GM13976 (cell line): ENCODE measurements at places on chromosomes 12 and 14.
A peak's percentile ranks its signal among the peaks of the same experiment; 100 is the strongest.

GRCh38 chr12:83434600-83434999, 747.9 kb downstream of the TMTC2 start:
- DNase-seq, result no peak

GRCh38 chr14:63322897-63323573, 4.3 kb upstream of the GPHB5 start:
- DNase-seq, result no peak

DNA sequence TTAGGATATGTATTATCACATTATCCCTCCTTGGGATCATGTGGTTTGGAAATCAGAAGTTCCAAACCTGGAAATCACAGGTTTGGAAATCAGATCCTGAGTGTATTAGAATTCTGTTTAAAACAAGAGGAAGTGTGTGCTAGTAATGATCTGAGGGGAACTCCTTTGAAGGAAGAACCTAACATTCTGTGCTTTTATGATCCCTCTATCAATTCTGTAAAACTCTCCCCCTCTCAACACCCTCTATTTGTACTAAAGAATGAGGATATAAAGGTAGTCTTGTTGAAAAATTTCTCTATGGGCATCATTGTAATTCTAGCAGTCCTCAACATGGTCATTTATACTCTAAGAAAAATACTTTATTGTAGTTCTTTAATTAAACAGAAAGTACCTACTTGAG, 97.4 kb downstream of the SRGAP1 start:
- no peak for DNase-seq

- no peak for DNase-seq
Observed at GRCh38 chr14:24483604-24484252, 24.3 kb downstream of the CMA1 start.

DNA sequence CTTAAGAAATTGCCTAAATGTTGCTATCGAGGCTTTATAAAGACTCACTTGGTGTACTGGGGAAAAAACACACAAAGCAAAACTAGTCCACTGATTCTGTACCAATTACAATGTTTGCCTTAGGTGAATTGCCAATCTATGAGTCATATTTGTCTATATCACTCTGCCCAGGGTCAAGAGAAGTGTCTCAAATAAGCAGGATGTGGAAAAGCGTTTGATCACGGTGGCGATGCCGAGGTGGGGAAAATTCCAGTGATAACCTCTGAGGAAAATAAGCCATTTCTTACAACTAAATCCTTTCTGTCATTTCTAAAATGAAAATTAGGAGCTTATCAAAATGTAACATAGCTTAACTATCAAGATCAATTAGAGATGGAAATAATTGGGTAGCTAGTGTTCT, 148.6 kb upstream of the DIO3 start:
- no peak for DNase-seq

GRCh38 chr12:65343801-65344200, 65.3 kb downstream of the MSRB3 start:
- no peak for DNase-seq

DNA sequence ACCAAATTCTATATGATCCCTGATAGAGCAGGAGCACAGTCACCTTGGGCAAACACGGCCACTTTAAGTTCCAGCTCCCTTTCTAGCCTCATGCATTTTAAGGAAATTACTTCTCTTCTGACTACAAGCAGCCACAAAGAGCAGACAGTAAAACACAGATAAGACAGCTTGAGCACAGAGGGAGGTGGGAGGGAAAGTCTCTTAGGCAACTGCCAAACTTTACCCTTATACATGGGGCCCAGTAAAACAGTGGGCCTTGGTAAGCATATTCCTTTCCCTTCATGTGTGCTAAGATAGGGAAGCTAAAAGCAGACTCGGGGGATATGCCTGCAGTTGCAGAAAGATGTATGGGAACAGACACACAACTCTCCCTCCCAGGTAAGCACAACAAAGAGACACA, 235.9 kb downstream of the CPNE8 start:
- DNase-seq, result no peak

DNA sequence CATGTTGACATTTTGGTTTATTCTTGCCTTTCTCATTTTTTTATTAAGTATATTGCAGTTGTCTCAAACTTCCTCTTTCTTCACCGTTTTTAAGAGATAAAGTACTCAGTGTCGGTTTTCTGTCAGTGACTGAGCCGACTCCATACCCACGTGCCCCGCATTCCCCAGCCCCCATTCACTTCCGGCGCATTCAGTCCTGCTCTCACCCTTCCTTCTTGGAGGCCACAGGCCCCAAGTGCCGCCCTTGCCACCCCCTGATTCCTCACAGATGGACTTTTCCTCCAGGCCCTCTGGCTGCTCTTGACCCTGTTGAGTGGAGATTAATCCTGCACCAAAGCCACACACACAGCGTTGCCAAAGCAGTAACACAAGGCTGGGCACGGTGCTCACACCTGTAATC, 19.1 kb upstream of the DNAH10 start:
- no peak for DNase-seq

GRCh38 chr14:65972891-65973290, 513.3 kb upstream of the CCDC196 start:
- DNase-seq, result no peak

GRCh38 chr12:130831246-130831645, 7.8 kb downstream of the STX2 start:
- DNase-seq, result no peak

- no peak for DNase-seq
Observed at GRCh38 chr12:131855521-131856142, 27.4 kb downstream of the MMP17 start.

- DNase-seq, result no peak
Observed at GRCh38 chr12:114240288-114240687, 165.7 kb downstream of the TBX5 start.

DNA sequence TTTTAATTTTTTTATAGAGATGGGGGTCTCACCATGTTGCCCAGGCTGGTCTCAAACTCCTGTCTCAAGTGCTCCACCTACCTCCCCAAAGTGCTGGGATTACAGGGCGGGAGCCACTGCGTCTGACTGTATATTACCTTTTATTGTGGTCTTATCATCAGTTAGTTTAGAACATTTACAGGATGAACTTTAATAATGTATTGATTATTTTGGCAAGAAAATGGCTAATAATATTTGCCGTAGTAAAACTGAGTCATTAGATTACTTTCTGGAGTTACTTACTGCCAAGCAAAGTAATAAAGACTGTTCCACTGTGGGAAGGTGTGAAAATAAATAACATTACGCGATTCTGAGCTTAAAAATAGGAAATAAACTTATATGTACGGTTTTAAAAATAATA, 21.9 kb upstream of the KDM2B start:
- DNase-seq, result no peak

- no peak for DNase-seq
Observed at GRCh38 chr12:40733871-40734270, 41.6 kb downstream of the CNTN1 start.

DNA sequence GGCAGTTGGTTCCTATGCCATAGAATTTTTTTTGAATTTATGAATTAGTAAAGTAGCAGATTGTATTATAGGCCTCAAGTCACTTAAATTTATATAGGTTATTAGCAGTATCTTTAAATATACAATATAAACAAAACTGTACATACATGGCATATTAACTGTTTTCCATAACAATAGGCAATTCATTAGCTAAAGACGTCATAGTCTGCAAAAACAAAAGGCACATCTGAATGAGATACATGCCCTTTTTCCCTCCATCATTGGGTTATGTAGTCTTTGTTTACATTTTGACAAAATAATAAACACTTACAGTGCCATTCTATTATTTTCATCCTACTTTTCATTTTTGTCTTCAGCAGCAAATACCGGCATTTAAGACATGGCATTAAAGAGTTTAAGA, 1.1 kb upstream of the VCPKMT start:
- DNase-seq, result no peak

DNA sequence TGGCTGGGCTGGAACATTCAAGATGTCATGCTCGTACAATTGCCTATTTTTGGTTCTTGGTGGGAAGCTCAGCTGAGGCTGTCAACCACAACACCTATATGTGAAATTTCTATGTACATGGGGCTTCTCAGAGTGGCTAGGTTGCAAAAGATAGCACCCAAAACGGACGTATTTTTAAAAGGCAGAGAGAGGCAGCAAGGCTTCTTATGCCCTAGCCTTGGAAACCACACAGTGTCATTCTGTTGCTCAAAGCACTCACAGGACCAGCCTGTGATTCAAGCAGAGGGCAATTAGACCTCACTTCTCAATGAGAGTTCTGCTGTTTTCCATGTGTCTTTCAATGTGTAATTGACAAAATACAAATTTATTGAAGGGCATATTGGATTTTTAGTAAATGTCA, 134.0 kb downstream of the GXYLT1 start:
- DNase-seq, result no peak

DNA sequence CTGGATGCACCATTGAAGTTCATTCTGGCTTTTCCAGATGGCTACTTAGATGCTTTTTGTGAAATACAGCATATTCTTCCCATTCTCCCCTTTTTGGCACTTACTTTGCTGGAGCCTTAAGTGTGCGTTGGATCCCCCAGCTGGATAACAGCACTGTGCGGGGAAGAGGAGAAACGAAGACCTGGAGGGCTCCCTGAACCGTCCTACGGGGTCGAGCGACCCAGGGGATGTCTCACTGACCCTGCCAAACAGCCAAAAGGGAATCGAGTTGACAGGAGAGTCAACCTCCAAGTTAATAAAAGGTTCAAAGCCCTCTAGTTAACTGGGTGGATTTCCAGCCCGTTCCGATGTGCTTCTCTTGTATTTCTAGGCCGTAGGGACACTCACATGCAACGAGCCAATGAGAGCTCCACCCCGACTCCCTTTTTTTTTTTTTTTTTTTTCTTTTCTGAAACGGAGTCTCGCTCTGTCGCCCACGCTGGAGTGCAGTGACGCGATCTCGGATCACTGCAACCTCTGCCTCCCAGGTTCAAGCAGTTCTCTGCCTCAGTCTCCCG, 1.0 kb upstream of the CAMKK2 start:
- DNase-seq, result peak; percentile 52
